ENCODE measurements at places on chromosomes 1 and 21.

- no peak for DNase-seq
These were observed 23.2 kb downstream of the RPE65 start for GRCh38 chr1:68426594-68426993.

DNA sequence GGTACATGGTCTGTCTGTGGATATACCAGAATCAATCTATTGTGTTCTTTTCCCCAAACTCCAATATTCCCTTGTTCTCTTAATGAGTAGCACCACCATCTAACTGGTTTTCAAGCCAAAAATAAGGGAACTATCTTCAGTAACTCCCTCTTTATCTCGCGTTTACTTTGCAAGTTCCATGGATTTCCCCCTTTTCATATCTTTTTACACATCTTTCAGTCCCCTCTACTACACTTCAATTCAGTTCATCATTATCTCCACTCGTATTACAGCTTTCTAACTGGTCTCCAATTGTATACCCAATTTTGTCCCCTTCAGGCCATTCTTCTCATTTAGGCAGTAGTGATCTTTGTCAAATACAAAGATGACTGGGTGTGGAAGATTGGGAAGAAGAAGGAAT, 4.1 kb upstream of the TMCO1 start:
- DNase-seq: no peak

DNA sequence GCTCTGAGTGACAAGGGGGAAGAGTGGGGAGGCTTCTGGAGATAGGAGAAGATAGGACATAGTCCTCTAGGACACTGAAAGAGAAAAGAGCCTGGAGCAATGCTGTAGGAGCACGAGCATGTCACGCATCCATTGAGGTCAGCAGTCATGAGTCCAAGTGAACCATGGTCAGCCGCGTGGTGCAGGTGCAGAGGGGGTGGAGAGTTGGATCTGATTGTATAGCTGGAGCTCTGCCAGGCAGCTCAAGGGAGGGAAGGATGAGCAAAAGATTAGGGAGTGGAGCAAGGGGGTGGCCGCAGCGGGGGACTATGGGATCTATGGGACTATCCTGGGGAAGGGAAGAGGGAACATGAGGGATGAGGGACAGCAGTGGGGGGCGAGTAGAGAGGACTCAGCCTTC, 14.0 kb downstream of the PADI1 start:
- DNase-seq: no peak

- no peak for DNase-seq
These were observed 16.0 kb upstream of the ERRFI1 start for GRCh38 chr1:8042134-8042533.

DNA sequence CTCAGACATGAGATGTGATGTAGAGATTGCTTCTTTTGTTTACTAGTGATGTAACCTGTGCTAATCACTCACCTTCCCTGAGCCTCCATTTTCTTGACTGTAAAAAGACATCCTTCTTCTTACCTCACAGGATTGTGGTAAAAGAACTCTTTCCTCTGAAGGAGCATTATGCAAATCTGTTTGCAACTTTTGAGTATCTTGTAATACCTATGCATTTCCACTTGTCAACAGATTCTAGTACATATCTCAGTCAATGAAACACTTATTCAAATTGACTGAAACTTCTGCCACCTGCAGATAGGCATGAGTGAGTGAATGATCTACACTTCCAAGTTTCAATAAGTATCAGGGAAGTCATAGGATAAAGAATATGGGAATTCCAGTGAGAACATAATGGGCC, 174.7 kb downstream of the HHIPL2 start:
- DNase-seq: no peak

DNA sequence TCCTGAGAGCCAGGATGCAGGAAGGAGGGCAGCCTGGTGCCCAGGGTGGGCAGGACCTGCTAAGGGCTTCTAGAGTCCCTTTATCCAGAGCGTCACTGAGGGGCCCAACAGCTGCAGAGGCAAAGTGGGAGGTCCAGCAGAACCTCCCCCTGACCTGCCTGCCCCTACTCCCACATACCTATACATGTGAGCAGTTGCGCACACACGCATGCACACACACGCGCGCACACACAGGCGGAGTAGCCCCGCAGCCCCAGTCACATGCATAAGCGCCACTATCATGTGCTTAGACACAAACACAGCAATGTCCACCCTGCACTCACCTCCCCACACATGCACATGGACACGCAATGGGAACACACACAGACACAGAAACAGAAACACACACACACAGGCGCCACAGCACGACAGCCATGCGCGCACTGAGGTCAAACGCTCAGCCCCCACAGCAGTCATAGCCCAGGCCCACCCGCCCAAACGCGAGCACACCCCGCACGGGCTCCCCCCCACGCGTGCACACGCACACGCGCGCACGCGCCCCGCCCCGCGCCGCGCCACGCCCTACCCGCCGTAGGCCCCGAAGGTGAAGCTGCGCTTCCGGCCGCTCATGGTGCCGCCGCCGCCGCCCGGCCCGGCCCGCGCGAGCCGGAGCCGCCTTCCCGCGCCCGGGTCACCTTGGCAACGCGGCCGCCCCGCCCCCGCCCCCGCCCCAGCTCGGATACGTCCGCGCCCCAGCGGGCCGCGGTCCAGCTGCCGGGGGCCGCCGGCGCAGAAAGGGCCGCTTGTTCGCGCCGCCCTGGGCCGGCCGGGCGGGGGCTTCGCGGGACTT, 17.7 kb downstream of the RAP1GAP start:
- DNase-seq: no peak

GRCh38 chr21:33975548-33976081, 60.0 kb upstream of the ATP5PO start:
- no peak for DNase-seq

DNA sequence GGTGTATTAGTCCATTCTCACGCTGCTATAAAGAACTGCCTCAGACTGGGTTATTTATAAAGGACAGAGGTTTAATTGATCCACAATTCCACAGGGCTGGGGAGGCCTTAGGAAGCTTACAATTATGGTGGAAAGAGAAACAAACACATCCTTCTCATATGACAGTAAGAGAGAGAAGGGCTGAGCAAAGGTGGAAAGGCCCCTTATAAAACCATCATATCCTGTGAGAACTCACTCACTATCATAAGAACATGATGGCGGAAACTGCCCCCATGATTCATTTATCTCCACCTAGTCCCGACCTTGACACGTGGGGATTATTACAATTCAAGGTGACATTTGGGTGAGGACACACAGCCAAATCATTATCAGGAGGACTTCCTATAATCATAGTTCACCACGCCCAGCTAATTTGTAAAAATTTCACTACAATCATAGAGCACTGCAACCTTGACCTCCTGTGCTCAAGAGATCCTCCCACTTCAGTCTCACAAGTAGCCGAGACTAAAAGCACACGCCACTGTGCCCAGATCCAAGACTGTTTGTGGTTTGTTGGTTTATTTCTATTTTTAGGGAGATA, 164.9 kb downstream of the RERE start:
- DNase-seq: no peak

DNA sequence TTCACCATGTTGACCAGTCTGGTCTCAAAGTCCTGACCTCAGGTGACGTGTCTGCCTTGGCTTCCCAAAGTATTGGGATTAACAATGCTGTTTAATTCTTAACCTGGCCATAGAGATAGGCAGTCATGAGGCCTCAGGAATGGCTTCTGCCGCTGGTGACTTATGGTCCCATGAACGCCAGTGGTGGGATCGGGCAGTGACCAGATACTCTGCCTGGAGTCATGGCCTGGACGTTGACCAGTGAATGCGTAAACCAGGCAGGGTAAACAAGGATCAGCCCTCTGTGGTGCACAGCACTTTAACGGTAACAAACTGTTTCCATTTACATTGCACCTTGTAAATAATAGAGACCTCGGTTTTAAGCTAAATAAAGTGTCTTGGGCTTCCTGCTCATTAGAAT, 23.0 kb downstream of the MTARC1 start:
- DNase-seq: no peak

- DNase-seq: peak; percentile 72
These were observed 2.9 kb upstream of the CLIC4 start for GRCh38 chr1:24742090-24742938.

DNA sequence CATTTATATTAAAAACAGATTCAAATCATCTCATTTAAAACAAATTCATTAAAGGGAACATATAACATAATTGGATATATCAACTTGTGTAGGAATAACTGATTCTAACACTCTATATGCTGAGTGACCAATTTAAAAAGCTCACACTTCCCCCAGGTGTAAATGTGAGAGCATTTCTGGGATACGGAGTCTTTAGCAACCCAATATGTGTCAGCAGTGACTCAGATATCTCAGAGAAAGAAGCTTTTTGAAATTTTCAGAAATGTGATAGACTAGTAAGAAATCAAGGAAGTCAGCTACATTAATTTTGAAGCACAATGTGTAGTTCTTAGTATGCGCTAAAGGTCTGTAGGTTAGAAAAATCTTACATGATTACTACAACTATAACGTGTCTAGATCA, 87.9 kb upstream of the SERTAD4 start:
- DNase-seq: no peak

DNA sequence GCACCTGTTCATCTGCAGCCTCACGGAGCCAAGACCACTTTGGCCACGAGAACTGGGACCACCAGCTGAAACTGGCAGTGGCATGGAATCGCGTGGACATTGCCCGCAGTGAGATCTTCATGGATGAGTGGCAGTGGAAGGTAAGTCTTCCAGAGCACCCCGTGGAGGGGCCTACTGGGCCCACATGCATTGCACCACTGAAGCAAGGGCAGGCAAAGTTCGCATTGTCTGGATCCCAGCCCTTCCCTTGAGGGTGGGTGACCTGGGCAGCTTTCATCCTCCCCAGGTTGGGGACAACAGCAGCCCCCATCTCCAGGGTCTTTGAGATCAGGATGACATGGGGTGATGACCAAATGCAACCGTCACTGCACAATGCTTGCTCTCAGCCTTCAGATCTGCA, 37.5 kb downstream of the TRPM2 start:
- DNase-seq: no peak

GRCh38 chr1:175498002-175498401, 245.4 kb downstream of the TNR start:
- no peak for DNase-seq

- DNase-seq: no peak
These were observed 42.1 kb upstream of the NBPF3 start for GRCh38 chr1:21397813-21398188.

- DNase-seq: peak; percentile 22
These were observed 9.4 kb downstream of the MORN1 start for GRCh38 chr1:2381741-2382620.

- DNase-seq: no peak
These were observed 26.8 kb downstream of the TMEM201 start for GRCh38 chr1:9615316-9616063.

DNA sequence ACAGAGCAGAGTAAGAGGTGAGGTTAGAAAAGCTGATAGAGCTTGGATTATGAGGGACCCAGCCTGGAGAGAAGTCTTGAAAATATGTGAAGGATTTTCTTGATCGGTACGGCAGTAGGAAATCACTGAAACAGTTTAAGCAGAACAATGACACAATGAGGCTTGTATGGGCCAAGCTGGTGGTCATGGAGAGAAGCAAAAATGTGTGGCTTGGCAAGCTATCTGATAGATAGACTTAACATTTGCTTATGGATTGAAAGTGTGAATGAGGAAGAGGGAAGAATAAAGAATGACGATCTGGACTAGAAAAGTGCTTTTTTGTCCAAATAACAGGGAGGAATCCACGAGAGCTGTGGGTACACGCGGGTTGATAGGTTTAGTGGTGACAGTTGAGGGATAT, 15.4 kb upstream of the XPR1 start:
- no peak for DNase-seq

GRCh38 chr21:45570826-45571601, 28.8 kb upstream of the SLC19A1 start:
- DNase-seq: no peak

- no peak for DNase-seq
These were observed 46.4 kb downstream of the WNT9A start for GRCh38 chr1:227901239-227901905.

DNA sequence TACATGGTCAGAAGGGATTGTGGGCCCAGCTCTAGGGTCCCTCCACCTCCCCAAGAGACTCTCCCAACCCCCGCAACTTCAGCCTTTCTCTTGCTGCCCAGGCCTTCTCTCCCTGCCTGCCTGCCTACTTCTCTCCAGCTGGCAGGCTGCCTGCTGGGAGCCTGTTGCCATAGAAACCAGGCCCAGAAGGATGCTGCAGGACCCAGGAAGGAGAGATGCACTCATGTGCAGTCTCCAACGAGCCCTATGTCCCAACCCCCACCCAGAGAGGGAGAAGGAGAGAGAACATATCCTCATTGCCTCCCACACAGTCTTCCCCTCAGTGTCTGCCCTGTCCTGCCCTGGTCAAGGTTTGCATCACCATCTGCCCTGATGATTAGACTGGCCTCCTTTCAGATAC, 10.8 kb upstream of the SMIM12 start:
- no peak for DNase-seq

DNA sequence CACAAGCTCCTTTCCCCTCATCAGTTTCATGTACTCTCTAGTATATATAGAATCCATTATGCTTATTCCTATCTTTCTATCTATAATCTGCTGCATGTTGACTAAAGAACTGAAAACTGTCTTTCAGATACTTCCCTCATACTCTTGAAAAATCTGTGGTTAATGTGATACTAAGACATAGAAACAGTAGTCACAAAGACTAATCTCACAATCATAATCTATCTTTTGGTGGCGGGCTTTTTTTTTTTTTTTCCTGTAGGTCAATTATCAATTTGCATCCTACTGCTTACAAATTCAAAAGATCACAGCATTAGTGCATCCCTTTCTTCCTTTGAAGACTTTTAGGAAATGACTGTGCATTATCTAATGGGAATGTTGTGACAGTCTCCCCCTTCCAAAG, 4.7 kb downstream of the UBR4 start:
- DNase-seq: no peak

DNA sequence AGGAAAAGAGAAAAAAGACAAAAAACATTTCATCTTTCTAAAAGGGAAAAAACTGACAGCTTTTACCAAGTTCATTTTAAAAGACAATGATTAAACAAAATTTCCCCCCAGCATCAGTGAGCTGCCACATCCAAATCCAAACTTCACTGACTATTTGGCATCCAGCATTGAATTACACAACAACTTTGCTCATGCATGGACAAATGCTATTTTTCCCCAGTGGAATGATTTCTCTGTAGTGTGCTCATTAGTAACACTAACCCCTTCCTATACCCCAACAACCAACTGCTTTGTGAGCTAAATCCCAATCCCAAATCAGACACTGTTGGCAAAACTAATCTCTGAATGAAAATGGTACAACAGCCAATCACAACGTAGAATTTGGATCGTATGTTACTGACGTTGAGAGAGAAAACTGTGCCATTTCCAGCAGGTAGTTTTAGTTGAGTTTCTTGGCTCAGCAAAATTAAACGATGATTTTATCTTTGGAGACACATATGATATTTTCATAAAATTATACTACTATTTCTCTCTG, 37.9 kb downstream of the PIK3R3 start:
- DNase-seq: no peak

- no peak for DNase-seq
These were observed 1.6 kb downstream of the AGO4 start for GRCh38 chr1:35809114-35810095.

- no peak for DNase-seq
These were observed 7.8 kb downstream of the PSMB2 start for GRCh38 chr1:35633547-35633946.

DNA sequence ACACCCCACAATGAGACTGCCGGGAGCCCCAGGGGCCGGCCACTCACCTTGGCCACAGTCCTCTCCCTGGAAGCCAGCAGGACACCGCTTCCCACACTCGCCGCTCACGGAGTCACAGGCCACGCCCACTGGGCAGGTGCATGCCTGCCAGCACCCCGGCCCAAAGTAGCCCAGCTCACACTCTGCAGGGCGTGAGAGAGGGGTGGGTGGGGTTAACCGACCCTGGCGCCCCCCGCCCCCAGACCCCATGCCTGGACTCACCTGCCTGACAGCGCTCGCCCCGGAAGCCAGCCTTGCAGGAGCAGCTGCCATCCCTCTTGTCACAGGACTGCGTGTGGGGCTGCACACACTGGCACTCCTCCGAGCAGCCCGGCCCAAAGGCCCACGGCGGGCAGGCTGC, 50.7 kb downstream of the ARHGEF16 start:
- DNase-seq: no peak
